ENCODE measurements at places on chromosomes 11 and 22.
A peak's percentile ranks its signal among the peaks of the same experiment; 100 is the strongest.

DNA sequence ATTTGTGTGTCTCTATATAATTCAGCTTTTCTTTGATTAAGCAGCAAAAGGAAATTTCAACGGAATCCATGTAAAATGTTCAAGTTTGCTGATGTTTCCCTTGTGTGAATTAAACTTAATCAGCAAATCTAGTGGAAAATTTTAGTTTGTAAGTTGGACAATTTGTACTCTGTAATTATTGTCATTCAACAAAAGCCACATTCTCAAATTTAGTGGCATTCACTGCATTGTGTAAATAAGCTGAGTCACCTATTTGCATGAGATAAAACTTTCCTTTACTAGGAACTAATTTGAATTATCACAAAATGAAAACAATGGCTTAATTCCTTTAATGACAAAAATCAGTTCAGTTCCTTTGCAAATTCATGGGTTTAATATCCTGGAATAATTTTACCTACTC lies 784.2 kb upstream of the CCDC179 start:
- DNase-seq: no peak

DNA sequence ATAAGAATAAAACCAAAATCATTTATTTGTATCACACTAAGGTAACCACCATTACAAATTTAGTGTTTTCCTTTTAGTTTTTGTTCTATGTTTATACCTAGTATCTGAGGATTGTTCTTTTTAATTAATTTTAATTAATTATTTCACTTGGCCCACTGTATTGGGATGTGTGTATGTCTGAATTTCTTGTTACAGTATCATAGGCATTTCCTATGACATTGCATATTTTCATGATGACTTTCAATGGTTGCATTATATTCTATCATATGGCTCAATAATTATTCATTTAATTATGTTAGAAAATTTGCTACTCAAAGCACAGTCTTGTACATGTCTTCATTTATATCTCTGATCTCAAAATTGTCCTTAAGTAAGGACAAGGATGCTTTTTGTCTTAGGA lies 41.0 kb downstream of the C11orf71 start:
- no peak for DNase-seq

DNA sequence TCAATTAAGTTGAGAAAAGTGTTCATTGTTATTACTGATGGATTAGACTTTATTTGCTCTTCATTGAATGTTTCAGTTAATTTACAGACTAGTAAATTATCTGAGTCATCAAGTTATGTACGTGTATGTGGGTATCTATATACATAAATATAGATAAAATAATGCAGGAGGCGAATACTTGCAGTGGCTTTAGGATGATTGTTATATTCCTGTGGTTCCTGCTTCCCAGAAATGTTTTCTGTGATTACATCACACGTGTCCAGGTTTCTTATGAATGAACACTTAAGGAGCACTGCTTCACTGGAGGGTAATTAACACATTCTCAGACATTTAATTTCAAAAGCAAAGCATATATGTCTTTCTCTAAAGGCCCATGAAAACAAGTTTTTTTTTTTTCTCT lies 28.4 kb downstream of the YAP1 start:
- DNase-seq: no peak

GRCh38 chr22:47035425-47035881 lies 273.0 kb downstream of the TBC1D22A start:
- no peak for DNase-seq

- DNase-seq: no peak
Measured at GRCh38 chr11:57566905-57567514, 462 bp downstream of the UBE2L6 start.

DNA sequence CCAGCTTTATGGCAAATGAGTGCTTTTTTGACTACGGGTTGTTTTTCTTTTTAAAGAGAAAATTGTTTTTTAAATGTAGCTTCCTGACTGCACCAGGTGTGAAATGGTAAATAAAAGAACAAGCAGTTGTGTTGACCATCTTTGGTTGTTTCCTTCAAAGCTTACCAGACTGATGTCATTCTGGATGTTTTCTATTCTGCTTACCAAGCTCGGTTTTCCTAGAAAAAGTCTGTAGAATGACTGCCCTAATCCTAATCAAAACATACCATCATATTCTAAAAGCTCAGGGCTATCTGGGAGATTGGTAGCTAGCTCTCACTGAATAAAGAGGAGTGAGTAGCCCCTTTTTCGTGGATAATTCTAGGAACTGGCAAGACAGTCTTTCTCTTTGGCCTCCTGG lies 77.7 kb downstream of the GAB2 start:
- no peak for DNase-seq

- no peak for DNase-seq
Measured at GRCh38 chr11:85647078-85647477, 689 bp upstream of the TMEM126A start.

GRCh38 chr22:44482776-44483175 lies 15.3 kb downstream of the RTL6 start:
- DNase-seq: no peak

GRCh38 chr11:65278356-65278755 lies 16.6 kb downstream of the POLA2 start:
- no peak for DNase-seq

DNA sequence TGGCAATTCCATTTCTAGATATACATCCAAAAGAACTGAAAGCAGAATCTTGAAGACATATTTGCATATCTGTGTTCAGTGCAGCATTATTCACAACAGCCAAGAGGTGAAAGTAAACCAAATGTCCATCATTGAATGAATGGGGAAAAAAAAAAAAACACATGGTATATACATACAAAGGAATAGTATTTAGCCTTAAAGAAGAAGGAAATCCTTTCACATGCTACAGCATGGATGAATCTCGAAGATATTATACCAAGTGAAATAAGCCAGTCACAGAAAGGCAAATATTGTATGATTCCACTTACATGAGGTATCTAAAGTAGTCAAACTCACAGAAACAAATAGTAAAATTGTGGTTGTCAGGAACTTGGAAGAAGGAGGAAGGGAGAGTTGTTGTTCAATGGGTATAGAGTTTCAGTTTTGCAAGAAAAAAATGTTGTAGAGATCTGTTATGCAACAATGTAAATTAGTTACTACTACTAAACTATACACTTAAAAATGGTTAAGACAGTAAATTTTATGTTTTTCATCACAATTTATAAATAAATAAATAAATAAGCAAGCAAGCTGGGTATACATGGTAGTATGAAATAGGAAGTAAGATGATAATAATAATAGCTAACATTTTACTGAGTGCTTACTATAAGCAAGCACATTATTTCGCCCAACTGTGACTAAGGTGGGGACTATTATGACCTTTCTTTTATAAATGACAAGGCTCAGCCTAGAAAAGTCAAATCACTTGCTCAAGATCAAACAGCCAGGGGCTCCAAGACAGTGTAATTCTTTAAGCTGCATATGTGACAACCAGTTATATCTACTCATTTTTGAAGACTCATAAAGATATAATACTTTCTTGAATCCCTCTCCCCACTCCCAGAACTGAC lies 50.0 kb downstream of the FAM168A start:
- DNase-seq: no peak

DNA sequence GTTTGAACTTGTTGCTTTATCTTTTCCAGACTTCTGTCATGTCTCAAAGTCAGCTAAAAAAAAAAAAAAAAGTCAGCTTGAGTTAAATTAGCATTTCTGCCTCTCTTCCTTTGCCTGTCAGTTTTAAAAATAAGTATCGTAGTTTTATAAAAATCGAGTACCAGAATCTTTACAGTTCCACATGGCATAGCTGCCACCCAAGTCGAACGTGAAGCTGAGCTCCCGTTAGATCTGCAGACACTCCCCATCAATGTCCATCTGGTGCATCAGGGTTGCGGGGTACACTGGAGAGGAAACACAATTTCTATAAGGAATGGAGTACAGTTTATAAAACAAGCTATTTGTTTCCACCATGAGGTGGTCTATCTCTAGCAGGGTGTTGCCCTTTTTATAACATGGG lies 41.0 kb upstream of the CCND1 start:
- DNase-seq: no peak

- DNase-seq: no peak
Measured at GRCh38 chr11:43573233-43573632, 107.3 kb upstream of the HSD17B12 start.

- no peak for DNase-seq
Measured at GRCh38 chr11:75520688-75521087, 5.1 kb downstream of the GDPD5 start.

- no peak for DNase-seq
Measured at GRCh38 chr11:103961010-103961409, 75.4 kb upstream of the DDI1 start.

- no peak for DNase-seq
Measured at GRCh38 chr22:31218565-31219262, 6.6 kb downstream of the LIMK2 start.

- DNase-seq: no peak
Measured at GRCh38 chr22:47299211-47299862, 536.9 kb downstream of the TBC1D22A start.

- no peak for DNase-seq
Measured at GRCh38 chr22:17910561-17911311, 113.6 kb downstream of the MICAL3 start.

DNA sequence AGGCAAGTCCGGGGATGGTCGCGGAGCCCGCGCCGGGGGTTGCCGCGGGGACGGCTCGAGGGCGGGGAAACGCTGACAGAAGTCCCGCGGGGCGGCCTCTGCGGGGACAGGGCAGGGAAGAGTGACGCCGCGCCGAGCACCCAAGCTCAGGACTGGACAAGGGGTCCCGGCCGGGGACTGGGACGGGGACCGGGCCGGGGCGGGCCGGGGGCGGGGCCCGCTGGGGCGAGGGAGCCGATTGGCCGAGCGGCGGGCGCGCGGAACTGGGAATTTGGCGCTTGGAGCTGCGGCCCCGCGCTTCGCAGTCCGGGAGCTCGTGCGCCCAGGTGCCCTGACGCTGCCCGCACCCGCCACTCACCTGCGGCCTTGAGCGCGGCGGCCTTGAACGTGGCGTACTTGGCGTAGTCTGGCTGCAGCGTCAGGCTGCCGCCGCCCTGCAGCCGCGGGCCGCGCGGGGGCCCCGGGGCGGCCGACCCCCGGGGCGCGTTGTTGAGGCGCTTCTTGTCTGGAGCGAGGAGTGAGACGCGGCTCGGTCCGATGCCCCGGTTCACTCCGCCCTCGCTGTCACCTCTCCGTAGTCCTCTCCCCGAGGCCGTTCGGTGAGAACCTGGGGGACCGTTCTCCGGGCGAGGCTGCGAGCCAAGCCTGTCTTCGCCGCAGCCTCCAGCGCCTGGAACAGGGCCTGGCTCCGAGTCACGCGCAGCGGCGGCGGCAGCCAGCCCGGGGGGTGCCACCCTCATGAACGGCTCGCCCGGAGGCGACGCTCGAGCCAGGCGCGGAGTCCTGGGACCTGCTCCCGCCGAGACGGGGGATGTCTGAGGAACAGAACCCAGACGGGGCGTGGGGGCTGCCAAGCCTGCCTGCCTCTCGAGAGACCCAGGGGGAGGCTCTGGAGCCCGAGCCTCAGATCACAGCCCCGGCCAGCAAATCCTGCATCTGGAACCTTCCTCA lies 4.5 kb downstream of the SHISA8 start:
- DNase-seq: no peak

DNA sequence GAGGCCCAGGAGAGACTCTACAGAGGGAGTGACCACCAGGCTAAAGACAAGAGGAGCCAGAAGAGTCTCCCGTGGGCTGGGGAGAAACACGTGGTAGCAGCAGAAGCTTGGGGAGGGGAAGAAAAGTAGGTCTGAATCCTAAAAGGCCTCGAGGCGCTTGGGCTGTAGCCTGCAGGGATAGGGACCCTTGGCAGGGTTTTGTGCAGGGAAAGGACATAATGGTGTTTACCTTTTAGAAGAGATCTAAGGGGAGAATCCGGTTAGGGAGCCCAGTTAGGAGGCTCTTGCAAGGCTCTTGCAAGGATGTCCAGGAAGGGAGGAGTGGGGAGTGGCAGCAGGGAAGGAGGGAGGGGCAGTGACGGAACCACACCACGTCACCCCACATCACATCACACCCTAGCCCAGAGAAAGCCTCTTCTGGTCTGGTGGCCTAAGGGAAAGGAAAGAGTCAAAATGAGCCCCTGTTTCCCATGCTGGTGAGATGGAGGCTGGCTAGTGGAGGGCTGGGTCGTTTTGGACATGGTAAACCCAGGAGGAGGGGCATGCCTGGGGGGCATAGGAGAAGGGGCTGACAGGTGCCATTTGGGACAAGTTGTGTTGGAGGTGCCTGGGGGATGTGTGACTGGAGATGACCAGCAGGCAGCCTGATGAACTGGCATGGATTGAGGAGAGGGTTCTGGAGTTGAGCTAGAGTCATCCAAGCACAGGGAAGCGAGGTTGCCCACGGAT lies 6.2 kb upstream of the FAM83F start:
- DNase-seq: no peak

DNA sequence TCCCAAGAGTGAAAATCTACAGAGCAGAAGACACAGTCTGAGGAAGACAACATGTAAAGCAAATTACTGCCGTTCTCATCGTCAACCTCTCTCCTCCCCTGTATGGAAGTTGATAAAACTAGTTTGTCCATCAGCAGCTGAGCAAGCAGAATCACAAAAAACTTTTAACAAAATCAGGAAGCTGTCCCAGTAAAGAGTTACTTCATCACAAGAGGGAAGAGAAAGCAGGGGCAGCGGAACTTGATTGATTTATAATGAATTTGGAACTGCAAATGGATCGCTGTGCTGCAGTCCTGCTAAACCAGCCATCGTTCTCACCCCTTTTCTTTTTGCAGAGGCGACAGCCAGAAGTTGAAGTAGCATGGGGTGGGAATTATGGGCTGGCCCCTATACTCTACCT lies 13.7 kb upstream of the UCP3 start:
- no peak for DNase-seq

DNA sequence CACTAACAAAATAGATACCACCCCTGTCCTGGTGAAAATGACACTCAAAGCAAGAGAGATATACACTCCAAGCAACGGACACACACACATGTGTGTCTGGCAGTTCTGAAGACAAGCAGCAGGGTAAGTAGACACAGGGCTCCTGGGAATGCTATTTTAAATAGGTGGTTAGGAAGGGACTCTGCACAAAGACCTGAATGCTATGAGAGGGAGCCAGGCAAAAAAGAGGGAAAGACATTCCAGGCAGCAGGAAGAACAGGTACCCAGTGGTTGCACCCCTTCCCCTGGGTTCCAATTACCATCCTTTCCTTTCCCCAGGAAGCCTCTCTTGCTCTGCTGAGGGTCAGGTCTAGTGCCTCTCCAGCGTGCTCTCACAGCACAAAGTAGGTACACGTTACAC lies 3.0 kb downstream of the UFD1 start:
- no peak for DNase-seq

DNA sequence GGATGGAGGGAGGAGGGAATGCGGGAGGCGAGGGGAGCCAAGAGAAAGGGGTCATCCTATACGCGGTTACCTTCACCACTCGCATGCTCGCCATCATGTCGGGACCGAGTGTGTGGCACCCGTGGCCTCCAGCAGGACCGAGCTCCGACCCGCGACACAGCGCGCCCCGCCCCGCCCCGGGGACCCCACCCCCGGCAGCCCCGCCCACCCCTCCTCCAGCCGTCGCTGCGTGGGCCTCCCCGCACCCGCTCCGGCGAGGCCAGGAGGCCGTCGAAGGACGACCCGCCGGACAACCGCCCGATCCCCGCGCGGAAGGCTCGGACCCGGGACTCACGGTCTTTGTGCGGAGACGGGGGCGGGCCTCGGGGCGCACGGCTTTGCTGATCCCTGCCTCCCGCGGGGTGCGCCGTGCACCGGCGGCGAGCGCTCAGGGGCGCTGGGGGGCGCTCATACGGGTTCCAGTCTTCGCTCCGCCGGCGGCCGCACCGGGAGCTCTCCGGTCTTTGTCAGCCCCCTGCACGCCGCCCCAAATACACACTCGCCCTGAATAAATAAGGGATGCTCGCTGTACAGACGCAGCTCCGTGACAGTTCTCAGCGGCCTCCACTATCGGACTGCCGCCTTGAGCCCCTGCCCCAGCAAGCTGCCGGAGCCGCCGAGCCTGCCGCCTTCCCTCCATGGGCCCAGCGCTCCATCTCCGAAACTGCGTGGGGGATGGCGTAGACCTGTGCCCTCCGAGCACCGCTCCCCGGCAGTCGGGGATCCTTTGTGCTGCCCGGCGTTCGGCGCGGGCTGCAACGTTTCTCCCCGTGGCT lies at the start of gene UBE2L6:
UBE2L6 (minus strand) TSS at position 158 of the 815 bp plus-strand sequence; CDS start at position 97, 61 bp downstream.
- DNase-seq: peak; percentile 27
